CD4-positive, alpha-beta T cell treated with Interleukin-15 for 4 hours (primary cell): ENCODE measurements at places on chromosomes 12 and 14.

GRCh38 chr12:52845946-52846345 lies 2.8 kb downstream of the KRT78 start:
- DNase-seq, result no peak

DNA sequence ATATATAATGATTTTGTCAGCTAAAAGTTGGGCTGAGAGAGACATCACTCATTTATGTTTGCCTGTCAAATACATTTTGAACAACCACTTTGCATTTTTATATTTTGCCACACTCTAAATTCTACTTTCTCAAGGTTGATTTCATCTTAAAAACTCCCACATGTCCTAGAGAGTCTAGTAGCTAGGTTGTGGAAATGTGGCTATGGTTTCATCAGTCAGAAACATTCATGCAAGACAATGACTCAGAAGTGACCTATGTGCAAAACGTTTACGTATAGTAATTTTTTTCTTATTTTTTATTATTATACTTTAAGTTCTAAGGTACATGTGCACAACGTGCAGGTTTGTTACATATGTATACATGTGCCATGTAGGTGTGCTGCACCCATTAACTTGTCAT lies 27.4 kb upstream of the PRKD1 start:
- no peak for DNase-seq

- no peak for DNase-seq
Measured at GRCh38 chr14:104385111-104385510, 194.5 kb upstream of the C14orf180 start.

DNA sequence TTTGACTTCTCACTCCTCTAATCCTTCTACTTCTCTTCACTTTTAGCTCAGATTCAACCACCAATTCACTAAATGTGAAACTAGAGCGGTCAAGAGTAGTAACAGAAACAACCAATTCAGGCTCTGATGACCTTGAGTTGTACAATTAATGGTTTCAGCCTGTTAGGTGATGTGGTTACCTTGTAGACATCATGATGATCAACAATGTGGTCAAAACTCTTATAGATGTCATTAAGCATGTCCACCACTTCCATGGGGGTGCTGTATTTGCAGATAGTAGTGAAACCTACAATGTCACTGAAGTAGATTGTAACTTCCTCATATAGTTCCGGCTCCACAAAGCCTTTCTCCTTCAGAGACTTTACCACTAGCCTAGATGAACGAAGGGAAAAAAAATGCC lies 54.1 kb upstream of the PLBD1 start:
- DNase-seq, result no peak

DNA sequence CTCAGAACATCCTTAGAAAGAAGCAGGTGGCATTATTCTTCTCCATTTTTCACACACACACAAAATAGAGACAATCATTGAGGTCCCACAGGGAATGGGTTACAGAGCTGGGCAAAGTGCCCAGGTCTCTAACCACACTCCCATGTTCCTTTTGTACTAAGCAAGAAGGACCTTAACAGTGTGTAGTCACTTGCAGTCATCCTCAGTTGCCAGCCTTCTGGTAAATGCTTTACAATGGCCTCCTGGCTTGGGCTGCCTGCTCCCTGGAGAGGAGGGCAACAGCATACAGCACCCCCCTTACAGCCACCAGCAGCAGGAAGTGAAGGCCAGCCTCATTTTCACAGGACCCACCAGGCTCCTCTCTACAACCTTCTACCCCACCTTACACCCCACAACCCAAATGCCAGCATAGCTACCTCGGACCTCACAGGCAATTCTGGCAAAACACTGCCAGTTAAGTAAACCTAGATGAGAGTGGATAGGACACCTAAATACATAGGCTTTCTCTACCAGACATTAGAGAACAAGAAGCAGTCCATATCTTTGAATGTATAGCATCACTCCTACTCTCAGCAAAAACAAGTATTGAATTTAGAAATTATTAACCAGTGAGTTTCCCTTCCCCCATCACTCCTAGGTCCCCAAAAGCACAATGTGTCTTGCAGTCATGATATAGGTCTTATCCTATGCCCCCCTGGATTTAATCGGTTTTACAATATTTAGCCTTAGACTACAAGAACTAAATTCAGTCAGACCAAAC lies 88.1 kb downstream of the PPP2R5E start:
- no peak for DNase-seq
